Activated naive CD4-positive, alpha-beta T cell treated with anti-CD3 and anti-CD28 coated beads, Interleukin-2, amount 50 U/mL, for 16 hours (primary cell): ENCODE measurements at places on chromosomes 13 and 19.

DNA sequence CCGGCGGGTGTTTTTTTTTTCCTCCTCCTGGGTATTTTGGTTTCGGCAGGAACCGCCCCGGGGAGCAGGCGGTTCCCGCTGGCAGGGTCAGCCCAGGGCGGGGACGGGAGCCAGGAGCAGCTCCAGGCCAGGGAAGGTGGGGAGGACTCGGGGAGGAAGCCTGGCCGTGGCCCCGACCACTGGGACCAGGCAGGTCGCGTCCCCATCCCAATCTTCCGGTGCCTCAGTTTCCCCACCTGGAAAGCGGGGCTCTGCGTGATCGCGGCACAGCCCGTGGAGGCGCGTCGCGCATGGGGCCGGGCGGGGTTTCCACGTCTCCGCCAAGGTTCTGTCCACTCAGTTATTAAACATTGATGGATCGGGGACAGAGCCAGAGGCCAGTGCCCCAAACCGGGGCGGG lies 34.8 kb downstream of the IL12RB1 start:
- DNase-seq: no peak

DNA sequence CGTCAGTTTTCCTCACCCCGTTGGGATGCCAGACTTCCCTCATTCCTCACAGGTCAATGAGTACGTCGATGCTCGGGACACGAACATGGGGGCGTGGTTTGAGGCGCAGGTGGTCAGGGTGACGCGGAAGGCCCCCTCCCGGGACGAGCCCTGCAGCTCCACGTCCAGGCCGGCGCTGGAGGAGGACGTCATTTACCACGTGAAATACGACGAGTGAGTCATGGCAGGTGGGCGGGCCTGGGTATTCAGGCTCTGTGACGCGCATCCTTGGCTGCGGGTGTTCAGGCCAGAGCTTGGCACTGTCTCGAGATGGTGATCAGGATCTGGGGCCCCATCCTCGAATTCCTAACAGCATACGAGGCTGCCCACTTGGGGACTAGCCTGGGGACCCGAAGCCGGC lies 21.4 kb downstream of the UHRF1 start:
- no peak for DNase-seq

GRCh38 chr19:54189145-54189734 lies at the start of gene MBOAT7:
Gene MBOAT7 (minus strand): TSS chr19:54189580. CDS start chr19:54188508, 1,072 bp downstream.
- DNase-seq: no peak

- DNase-seq: no peak
Observed at GRCh38 chr19:17837972-17838371, 9.8 kb downstream of the JAK3 start.

- DNase-seq: no peak
Observed at GRCh38 chr13:112852392-112852791, 116.6 kb upstream of the MCF2L start.

DNA sequence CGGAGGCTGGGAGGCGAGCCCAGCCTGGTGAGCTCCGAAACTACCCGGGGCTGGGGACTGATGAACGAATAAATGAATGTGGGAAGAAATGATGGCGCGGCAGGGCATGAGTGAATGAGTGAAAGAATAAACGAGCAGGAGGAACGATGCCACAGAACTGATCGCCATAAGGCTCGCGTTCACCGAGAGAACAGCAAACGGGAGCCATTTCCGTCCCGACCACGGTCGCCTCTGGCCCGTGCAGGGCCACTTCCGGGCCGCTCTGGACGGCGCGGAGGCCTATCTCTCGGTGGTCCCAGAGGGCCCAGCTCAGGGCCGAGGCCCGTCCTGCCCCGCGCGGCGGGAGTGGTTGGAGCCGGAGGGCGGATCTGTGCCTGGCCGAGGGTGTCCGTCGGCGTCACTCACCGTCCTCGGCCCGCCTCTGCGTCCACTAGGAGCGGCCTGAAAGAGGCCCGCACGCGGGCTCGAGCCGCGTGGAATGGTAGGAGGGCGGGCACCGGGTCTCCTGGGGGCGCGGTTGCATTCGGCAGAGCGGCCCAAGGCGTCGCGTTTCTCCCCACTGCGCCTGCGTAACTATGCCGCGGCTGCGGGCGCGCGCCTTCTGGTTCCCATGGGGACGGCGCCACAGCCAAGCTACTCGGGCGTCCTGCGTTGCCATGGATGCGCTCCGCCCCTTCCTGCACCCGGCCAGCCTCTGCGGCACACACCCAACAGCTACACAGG lies at the start of gene ZNF497:
Gene ZNF497, minus strand, starts transcription at position 480 of the 723 bp plus-strand sequence. CDS start 5,116 bp downstream, outside the sequence.
- peak; percentile 97 for DNase-seq

DNA sequence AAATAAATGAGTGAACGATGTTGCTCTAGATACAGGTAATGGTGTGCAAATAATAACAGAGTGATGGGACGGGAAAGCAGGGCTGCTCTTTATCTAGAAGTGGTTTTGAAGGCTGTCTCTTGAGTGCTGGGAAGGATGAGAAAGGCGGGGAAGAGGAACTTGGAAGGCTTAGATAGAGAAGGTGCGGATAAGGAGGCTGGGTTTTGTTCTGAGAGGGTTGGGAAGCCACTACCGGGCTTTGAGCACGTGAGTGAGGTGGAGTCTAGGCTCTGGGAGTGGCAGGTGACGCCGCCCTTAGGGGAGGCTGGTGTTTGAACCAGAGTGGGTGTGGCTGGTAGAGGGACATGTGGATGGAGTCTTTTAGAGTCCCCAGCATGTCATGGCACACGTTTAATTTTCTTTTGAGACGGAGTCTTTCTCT lies 811 bp downstream of the ARMC6 start:
- DNase-seq: peak; percentile 79

DNA sequence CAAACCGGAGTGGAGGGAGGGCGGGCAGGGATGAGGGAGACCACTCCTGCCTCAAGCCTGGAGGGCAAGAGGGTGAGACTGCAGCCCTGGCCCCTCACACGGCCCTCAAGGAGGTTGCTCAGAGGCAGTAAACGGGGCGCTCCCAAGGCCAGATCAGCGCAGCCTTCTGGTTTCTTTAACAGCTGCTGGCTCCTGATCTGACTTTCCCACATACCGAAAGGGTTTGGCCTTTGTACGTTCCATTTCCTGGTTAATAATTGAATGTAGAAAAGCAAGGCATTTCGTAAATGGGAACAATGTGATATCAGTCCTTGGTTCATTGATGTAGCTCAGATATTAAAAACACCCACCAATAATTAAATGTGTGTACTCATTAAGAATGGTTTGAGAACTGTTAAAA lies 71.5 kb downstream of the GGACT start:
- DNase-seq: no peak

DNA sequence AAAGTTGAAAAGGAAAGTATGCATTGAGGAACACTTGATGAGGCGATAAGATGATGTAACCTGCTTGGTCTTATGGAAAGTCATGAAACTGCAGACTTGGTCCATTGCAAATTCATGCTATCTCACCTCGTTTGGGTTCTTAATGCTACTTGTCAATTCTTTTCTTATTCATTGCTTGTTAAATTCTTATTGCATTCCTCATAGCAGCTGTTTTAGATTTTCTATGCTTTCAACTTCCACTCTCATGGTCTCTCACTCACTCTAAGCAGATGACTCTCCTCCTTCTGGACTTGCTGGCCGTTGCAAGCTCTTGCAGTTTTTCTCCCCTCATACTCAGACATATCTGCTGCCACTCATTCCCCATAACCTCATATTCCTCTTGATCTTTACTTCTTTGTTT lies 67.8 kb upstream of the CSNK1A1L start:
- DNase-seq: no peak

- no peak for DNase-seq
Observed at GRCh38 chr13:67148161-67148571, 82.0 kb downstream of the PCDH9 start.

- DNase-seq: no peak
Observed at GRCh38 chr13:105202354-105202753, 1333.1 kb downstream of the EFNB2 start.

GRCh38 chr19:38743394-38744297 lies 628 bp downstream of the CAPN12 start:
- DNase-seq: no peak

- no peak for DNase-seq
Observed at GRCh38 chr13:94480672-94481145, 1.2 kb upstream of the DCT start.

DNA sequence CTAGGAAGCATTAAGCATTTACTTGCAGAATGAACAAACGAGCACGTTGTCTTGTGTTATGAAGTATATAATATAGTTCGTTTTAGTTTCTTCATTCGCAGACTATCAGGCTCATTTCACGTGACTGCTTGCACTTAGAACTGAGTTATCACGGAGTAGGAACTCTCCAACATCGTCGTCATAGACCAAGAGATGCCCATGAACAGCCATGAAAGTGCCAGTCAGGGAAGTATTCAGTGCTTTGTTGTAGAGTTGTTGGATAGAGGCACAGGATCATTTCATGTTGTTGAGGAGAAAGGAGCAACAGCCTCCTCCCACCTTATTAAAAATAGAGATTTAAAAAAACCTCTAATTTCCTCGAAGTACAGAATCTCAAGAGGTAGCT lies 977 bp upstream of the IL17D start:
- no peak for DNase-seq

DNA sequence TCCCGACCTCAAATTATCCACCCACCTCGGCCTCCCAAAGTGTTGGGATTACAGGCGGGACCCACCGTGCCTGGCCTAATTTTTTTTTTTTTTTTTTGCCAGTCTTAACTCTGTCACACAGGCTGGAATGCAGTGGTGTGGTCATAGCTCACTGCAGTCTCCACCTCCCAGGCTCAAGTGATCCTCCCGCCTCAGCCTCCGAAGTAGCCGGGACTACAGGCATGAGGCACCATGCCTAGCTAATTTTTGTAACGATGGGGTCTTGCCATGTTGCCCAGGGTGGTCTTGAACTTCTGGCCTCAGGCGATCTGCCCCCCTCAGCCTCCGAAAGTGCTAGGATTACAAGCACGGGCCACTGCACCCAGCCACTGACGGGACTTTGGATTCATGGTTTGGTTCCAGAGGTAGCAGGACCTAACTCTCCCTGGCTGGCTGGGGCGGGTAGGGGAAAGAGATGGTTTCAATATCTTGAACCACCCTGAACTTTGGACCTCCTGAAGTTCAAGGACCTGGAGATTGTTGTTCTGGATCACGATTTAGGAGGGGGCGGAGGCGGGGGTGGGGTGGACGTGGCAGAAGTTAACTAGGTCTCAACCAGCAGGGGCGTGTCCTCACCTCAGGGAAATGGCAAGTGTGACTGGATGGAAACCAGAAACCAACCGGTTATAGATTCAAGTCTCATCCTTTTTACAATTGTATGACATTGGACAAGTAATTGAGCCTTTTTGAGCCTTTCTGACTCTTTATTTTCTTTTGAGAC lies 40.8 kb downstream of the IER2 start:
- DNase-seq: no peak

DNA sequence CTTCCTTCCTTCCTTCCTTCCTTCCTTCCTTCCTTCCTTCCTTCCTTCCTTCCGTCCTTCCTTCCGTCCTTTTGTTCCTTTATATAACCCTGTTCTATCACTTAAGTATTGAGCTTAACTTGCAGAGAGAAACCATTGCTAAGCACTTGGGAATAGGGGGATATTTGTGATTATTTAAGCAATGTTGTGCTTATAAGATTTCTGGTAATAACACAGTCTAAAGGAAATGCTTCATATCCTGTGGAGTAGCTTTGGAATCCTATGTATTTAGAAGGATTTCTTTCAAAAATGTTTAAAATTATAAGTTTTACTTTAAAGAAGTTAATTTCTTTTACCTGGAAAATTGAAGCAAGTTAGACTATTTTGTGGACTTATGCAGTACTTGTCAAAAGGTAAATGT lies 209.8 kb downstream of the PCCA start:
- no peak for DNase-seq

GRCh38 chr13:113432506-113433270 lies 20.6 kb downstream of the ADPRHL1 start:
- no peak for DNase-seq

DNA sequence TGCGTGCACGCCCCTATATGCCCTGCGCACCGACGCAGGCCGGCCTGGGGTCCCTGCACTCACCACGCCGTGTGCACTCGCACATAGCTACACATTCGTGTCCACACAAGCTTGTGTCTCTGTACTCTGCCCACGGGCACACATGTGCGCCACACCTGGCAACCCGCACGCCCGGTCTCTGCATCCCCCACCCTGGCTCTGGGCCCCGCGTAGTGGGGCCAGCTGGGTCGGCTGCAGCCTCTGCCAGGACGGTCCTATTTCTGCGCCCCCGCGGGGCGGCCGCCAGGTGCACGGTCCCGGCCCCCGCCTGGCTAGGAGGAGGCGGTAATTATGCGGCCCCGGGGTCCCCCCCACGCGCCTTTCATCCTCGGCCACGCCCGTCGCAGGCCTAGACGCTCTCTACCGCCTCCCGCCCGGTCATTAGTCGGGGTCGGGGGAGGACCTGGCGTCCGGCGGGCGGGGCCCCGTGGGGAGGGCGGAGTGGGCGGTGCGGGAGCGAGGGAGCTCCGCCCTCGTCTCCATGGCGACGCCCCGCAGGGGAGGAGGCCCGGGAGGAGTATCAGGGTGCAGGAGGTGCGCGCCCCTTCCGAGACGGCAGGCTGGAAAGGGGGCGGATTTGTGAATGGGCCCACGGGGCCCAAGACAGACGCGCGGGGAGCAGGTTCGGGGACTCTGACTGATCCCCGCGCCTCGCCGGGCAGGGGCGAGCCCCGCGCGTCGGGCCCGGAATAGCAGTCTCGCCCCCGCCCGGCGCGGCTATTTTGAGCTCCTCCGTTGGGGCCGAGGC lies 2.8 kb upstream of the CIRBP start:
- peak; percentile 70 for DNase-seq
